ENCODE measurements at places on chromosomes 13 and 19.

DNA sequence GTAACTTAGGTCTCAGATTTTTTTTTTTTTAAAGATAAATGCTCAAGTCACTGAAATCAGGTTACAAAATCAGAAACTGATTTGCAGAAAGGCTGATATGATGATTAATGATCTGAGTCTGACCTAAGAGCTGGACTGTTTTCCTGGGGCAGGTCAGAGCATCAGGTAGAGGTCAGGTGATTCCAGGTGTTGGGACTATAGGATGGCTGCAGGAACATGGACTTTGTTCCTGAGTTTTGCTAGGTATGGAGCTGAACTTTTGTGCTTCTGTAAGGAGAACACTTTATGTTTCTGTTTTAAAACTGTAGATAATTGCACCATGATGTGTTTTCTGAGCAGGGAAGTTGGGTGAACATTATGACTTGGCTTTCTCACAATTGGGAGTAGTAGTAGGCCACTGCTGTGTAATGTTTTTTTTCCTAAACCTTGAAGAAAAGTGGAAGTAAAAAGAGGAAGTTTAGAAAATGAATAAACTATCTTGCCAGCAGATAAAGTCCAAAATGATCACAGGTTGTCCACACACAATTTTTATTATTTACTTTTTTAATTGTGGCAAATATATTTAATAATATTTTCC is 297.2 kb downstream of the DCT start:
- no peak for DNase-seq

DNA sequence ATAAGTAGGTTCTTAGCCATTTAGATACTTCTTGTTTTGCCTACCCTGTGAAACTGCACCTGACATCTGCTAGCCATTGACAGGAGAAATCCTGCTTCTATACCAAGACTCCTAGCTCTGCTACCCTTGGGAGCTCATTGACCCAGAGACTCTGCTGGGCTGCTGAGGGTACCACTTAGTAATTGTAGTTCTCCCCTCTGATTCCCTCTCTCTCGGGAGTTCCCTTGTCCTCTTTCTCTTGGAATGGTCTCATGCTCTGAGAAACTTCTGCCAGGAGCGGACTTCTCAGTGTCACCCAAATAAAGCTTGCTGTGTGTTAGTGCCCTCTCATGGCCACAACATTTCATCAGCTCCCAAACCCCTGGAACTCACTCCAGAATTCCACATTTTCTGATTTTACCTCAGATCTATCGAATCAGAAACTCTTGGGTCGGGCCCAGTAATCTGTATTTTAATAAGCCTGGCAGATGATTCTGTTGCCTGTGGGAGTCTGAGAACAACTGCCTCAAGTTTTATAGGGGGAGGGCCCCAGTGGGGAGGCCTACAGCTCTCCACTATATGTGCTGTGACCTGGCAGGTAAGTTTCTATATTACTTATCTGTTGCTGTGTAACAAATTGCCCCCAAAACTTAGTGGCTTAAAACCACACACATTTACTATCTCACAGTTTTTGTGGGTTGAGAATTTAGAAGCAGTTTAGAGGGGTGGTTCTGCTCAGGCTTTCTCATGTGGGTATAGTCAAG is 221.1 kb downstream of the TDRD3 start:
- DNase-seq = no peak

DNA sequence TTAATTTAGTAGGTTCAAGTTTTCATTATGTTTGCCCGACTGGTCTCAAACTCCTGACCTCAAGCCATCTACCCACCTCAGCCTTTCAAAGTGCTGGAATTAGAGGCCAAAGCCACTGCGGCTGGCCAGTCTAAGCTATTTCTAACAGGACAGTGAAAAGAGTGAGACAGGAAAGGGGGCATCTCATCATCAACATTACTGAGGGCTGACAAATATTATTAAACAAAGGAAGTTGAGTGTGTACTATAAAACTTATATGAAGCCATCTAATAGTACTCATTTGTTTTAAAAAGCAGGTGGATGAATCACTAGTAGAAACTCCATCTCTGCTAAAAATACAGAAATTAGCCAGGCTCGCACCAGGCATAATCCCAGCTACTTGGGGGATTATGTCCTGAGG is 24.3 kb downstream of the ZNF611 start:
- DNase-seq = no peak

- DNase-seq = no peak
These were observed 27.0 kb downstream of the WTIP start for GRCh38 chr19:34508540-34508939.

GRCh38 chr13:46834657-46835056 is 37.7 kb upstream of the ESD start:
- DNase-seq = no peak

- DNase-seq = no peak
These were observed 18.5 kb upstream of the ZNF681 start for GRCh38 chr19:23777216-23777615.

DNA sequence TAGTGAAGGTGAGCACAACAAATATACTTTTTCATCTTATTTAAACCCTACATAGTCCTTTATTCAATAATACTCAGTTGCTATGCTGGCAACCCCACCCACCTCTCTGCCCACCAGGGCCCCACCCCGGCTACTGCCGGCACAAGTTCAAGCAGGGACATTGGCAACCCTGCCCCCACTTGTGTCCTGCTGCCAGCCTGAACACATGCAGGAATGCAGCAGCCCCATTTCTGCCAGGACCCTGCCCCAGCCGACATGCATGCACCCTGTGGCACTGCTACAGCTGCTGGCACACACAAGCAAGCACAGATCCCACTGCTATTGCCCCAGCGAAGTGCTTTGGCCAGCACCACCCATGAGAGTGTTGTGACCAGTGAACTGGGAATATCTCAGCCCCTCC is 289.8 kb downstream of the COG6 start:
- peak; percentile 38 for DNase-seq

DNA sequence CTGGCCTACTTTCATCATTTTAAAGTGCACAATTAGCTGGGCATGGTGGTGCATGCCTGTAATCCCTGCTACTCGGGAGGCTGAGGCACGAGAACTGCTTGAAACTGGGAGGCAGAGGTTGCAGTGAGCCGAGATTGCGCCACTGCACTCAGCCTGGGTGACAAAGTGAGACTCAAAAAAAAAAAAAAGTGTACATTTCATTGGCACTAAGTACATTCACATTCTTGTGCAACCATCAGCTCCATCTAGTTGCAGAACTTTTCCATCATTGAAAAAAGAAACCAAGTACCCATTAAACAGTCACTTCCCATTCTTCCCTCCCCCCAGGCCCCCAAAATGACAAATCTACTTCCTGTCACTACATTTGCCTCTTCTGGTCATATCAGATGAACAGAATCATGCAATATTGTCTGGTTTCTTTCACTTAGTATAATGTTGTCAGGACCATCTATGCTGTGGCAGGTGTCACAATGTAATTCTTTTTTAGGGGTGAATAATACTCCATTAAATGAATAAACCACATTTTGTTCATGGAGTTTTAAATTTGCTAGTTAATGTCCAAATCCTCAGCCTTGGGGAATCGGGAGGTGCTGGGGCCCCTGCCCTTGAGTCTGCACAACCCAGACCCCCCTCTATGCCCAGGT is 7.4 kb upstream of the SIGLEC11 start:
- no peak for DNase-seq

- no peak for DNase-seq
These were observed 358.9 kb downstream of the DLEU7 start for GRCh38 chr13:50484472-50485113.

GRCh38 chr13:113668491-113668971 is 1.5 kb downstream of the GRK1 start:
- DNase-seq = no peak

DNA sequence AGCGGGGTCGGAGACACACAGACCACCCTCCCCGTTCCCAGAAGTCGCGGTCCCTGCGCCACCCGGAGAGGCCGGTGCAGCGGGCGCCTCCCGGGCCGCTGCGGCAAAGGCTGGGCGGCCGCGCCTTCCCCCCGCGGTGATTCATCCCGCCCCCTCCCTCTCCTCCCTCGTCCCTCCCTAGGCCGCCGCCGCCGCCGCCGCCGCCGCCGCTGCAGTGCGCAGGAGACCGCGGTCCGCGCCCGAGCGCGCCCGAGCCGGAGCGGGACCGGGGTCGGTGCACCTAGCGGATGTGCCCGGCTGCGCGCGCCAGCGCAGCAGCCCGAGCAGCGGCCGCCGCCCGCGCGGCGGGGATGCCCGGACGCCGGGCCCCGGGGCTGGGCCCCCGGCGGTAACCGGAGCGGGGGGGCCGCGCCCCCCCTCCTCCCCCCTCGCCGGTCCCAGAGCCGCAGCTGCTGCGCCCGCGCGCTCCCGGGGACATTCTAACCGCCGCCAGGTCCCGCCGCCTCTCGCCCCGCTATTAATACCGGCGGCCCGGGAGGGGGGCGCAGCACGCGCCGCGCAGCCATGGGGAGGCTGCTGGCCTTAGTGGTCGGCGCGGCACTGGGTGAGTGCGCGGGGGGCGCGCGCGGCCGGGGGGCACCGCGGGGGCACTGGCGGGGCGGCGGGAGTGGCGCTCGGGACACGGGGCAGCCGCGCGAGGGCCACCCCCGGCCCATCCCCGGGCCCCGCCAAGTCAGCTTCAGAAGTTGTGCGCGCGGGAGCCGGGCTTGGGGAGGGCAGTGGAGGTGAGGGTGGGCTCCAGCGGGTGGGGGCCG is at the start of gene SCN1B:
TSS of gene SCN1B (plus strand) at position 214 of the 815 bp plus-strand sequence. CDS start at position 565, 351 bp downstream.
- DNase-seq = peak; percentile 26

DNA sequence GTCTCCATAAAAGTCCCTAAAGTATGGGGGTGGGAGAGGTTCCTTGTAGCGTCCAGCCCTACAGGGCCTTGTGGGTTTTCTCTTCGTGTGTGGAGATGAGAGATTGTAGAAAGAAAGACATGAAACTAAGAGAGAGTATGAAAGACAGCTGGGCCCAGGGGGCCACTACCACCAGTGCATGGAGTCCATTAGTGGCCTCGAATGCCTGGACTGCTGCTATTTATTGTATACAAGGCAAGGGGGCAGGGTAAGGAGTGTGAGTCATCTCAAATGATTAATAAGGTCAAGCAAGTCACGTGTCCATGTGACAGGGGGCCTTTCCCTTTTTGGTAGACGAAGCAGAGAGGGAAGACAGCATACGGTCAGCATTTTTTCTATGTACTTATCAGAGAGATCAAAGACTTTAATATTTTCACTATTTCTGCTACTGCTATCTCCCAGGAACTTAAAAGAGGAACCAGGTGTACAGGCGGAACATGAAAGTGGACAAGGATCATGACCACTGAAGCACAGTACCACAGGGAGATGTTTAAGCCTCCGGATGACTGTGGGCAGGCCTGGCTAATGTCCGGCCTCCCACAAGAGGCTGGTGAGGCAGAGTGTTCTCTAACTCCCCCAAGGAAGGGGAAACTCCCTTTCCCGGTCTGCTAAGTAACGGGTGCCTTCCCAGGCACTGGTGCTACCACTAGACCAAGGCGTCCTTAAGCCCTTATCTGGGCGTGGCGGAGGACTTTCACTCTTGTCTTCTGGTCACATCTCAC is 25.5 kb downstream of the FGF21 start:
- DNase-seq = peak; percentile 17

DNA sequence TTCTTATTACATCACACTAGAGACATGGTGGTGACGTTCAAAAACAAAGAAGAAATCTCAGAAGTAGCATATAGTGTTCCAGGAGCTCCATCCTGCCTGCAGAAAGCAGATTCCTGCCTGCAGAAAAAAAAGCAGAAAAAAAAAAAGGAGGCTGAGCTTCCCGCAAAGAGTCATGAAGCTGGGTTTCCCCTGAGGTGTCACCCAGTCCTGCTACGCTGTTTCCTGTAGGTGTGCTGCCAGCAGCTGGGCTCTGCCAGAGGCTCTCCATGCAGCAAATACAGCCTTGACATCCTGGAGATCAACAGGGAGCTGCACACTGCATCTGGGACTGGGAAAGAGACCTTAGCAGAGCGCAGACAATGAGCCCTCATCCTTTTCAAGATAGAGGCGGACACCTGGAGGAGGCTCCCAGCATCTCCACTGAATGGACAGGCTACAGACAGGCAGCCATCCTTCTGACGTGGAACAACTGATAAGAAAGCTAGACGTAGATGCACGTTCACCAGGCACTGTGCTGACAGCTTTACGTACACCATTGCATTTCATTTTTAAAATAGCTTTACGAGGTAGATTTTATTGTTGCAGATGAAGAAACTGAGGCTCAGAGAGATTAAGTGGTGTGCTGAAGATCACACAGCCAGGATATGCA is 350.9 kb downstream of the FOXO1 start:
- DNase-seq = peak; percentile 9

- no peak for DNase-seq
These were observed 557.0 kb downstream of the FGF9 start for GRCh38 chr13:22227895-22228294.

- no peak for DNase-seq
These were observed 2.0 kb downstream of the COL4A1 start for GRCh38 chr13:110305001-110305400.

GRCh38 chr19:42132030-42132628 is at the start of gene POU2F2:
TSS of gene POU2F2 (minus strand) at chr19:42132446. CDS start at chr19:42132411, 35 bp downstream.
- peak; percentile 20 for DNase-seq

DNA sequence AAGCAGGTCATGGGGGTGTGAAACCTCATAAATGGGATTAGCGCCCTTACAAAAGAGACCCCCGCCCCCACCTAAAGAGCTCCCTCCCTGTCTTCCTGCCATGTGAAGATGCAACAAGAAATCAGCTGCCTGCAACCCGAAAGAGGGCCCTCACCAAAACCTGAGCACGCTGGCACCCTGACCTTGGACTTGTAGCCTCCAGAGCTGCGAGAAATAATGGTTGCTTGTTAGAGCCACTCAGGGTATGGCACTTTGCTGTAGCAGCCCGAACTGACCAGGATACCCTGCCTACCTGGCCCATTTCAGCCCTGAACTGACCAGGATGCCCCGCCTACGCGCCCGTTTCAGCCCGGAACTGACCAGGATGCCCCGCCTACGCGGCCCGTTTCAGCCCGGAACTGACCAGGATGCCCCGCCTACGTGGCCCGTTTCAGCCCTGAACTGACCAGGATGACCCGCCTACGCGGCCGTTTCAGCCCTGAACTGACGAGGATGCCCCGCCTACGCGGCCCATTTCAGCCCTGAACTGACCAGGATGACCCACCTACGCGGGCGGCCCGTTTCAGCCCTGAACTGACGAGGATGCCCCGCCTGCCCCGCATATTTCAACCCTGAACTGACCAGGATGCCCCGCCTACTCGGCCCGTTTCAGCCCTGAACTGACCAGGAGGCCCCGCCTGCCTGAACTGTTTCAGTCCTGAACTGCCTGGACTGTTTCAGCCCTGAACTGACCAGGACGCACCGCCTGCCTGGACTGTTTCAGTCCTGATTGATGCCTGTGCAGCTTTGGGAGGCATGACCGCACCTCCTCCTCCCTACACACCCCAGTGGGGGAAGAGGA is 120.0 kb downstream of the UQCRFS1 start:
- DNase-seq = no peak

Data from thyroid gland (tissue), 4 donors.